Activated effector memory CD4-positive, alpha-beta T cell treated with anti-CD3 and anti-CD28 coated beads, Interleukin-2, amount 50 U/mL, for 16 hours (primary cell): ENCODE measurements at places on chromosomes 11 and 22.

- DNase-seq, result no peak
These were observed 5.2 kb upstream of the C22orf42 start for GRCh38 chr22:32164075-32164860.

GRCh38 chr11:119878990-119879389 lies 150.0 kb upstream of the NECTIN1 start:
- DNase-seq, result no peak

GRCh38 chr11:3218483-3219280 lies at the start of gene MRGPRG:
Gene MRGPRG, minus strand, starts transcription at chr11:3218813. Its CDS starts 0 bp downstream, at chr11:3218813.
- peak; percentile 57 for DNase-seq

DNA sequence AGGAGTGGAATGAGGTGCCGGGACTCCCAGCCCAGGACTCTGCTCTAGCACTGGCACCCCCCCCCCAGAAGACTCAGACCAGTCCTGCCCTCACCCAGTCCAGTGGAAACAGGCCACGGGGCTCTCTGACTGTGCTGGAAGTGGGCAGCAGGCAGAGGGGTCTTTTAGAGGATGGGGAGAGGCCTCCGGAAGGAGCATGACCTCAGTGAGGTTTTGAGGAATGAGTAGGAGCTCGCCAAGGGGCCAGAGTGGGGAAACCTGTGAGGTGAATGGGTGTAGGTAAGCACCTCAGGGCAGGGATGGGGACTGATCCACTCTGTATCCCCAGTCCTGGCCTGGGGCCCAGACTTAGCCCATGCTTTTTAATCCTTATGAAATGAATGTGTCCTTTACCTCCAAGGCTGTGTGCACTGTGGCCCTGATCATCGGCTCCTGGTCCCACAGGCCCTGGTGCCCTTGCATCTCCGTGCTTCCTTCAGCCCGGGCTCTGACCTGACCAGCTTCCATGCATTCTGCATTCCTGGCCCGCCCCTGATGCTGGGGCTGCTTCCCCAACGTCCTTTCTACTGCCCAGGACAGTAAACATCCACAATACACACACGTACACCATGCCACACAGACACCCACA lies 24.4 kb upstream of the RFPL3 start:
- DNase-seq, result peak; percentile 34

DNA sequence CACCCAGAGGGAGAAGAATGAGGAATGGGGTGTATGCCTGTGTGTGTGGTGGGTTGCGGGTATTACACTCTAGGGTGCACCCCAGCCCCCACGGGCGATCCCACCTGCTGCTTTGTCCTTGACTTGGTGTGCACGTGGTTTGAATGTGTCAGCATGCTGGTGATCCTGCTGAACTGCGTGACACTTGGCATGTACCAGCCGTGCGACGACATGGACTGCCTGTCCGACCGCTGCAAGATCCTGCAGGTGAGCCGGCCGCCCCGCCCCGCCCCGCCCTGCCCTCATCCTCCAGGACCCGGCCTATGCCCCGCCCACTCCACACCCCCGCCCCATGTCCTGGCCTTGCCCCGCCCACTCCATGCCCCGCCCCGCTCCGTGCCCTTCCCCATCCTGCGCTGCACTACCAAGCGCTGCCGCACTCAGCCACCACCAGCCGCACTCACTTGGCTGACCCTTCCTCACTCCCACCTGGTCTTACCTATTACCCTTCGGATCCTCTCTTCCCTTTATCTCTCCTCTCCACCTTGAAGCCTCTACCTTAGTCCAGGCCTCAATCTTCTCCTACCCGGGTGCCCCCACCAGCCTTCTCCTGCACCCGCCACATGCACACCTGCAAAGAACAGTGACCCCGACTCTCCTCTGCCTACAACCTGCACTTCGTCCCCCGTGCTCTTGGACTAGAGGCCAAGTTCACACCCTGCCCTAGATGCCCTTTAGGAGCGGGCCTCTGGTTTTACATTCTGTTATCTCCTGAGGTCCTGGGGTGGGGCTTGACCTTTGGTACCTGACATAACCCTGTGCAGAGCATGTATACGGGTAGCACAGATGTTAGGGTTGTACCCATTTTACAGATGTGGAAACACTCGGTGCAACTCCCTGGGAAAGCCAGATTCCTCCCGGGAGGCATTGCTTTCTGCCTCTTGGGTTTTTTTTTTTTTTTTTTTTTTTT lies 27.7 kb downstream of the CACNA1I start:
- DNase-seq, result peak; percentile 88

DNA sequence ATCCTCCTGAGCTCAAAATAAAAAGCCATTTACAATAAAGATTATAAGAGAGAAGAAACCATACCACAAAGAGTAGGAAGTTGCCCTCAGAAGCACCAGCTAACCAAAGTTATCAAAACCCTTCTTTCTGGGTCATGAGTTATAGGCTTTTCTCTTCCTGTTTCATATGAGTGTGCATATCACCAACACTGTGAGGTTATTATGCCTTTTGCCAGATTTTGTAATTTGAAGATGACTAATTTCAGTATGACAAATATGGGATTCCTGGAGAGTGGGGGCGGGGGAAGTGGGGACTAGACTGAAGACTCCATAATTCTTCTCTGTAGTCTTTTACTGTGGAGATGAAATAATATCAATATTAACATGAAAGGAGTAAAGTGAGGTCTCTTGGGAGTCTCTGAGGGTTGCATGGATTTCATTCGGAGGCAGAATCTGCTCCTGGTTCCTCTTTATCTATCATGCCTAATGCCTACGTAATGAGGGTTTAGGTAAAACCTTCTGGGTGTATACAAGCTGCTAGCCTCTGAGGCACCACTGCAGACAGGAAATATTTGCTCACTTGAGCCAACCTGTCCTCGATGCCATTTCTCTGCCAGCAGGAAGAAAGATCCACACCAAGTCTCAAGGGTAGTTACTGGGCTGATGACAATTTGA lies 2.1 kb downstream of the LPXN start:
- peak; percentile 87 for DNase-seq

DNA sequence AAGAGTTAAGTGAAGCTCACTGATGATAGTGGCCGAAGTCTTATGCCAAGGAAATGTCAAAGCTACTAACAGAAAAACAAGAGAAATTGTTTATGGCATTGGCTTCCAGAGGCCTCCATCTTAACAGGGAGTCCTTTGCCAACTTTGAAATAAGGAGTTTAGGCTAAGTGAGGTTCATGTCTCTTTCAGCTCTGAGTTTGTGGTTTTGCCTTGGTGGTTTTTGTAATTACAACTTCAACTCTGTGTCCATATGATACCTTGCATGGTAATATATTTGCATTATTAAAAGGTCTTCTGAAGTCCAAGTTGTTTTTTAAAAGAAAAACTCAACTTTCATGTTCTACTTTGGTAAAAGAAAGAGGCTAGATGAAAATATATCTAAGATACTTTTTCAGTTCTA lies 31.4 kb upstream of the ANO5 start:
- DNase-seq, result no peak

DNA sequence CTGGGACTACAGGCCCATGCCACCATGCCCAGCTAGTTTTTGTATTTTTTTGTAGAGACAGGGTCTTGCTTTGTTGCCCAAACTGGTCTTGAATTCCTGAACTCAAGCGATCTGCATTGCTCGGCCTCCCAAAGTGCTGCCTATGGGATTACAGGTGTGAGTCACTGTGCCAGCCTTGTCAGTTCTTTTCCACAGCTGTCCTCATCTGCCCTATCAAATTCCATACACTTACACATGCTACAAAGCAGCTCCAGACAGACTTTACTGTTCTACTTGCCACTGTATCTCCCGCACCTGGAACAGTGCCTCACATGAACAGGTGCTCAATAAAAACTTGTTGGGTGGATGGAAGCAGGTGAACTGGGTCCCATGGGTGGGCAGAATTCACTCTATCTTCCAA lies 8.2 kb downstream of the STX5 start:
- DNase-seq, result no peak

GRCh38 chr11:43492701-43493100 lies 134.0 kb downstream of the TTC17 start:
- no peak for DNase-seq

DNA sequence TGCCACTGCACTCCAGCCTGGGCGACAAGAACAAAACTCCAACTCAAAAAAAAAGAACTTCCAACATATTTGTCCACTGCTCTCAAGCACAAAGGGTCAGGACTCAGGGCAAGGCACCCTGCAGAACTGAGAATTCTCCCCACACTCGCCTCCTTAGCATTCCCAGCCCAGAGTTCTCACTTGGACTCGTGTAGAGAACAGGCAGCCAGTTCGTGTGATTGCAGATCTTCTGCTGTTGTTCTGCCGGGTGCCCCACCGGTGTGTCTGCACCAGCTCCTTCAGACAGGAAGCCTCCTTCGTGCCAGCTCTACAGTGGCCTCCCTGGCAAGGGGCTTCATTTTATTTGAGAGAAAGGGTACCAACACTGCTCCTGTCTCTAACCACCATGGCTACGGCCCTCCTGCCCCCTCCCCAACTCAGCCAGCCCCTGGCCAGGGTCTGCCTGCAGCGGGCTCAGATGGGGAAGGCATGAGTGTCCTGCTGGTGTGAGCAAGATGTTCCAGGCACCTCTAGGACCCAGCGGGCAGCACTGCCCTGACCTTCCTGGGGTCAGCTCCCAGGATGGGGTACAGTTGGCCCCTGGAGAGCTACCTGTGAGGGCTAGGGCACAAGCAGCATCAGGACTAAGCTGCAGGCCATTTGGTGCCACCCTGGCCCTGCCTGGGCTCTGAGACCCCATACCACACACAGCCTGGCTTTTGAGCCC lies 19.5 kb upstream of the SCGB1A1 start:
- DNase-seq, result no peak

- DNase-seq, result no peak
These were observed 242.7 kb upstream of the NCAM1 start for GRCh38 chr11:112718483-112718882.

GRCh38 chr11:58497951-58498350 lies 10.0 kb downstream of the OR5B21 start:
- no peak for DNase-seq

DNA sequence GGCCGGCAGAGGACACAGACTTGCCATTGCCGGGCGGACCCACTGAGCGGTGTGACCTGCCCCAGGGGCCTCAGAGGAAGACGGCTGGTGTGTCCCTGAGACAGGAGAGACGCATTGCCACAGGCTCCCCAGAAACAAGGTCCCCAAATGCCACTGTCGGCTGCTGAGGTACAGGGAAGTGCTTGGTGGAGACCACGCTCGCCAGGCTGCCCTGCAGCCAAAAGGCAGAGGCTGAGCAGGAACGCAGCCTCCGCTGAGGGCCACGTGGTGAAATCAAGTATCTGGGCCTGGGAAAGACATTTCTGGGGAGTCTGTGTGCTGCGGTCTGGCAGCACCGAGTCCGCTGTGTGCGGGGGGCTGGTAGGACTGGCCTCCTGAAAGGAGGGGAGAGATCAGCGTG lies 794.9 kb downstream of the BRD1 start:
- DNase-seq, result no peak

- no peak for DNase-seq
These were observed 840 bp downstream of the SEZ6L start for GRCh38 chr22:26170112-26170492.

DNA sequence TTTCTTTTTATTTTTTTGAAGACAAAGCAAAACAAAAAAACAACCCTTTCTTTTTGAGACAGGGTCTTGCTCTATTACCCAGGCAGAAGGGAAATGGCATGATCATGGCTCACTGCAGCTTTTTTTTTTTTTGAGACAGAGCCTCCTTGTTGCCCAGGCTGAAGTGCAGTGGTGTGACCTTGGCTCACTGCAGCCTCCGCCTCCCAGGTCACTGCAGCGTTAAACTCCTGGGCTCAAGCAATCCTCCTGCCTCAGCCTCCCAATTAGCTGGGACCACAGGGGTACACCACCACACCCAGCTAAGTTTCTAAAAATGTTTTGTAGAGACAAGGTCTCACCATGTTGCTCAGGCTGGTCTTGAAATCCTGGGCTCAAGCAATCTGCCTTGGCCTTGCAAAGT lies 124.6 kb downstream of the ABTB2 start:
- DNase-seq, result no peak

- DNase-seq, result no peak
These were observed 28.7 kb upstream of the YWHAH start for GRCh38 chr22:31915586-31915985.

DNA sequence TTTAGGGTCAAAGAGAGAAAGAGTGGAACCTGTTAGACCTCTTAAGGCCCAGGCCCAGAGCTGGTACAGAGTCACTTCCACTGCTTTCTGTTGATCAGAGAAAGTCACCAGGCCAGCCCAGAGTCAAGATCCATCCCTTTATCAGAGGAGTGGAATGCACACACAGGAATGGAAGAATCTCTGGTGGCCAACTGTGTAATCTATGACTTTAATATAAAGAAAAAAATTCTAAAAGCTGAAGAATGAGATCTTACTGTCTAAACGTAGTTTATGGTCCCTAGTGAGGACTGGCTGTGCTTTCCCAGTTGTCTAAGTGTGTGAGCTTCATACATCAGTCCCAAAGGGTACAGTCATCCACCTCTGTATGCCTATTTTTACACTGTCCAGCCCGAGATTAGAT lies 51.0 kb downstream of the PPFIBP2 start:
- DNase-seq, result no peak

- DNase-seq, result no peak
These were observed 3.2 kb upstream of the CSDC2 start for GRCh38 chr22:41557401-41558240.

- DNase-seq, result no peak
These were observed 56.1 kb downstream of the APOL3 start for GRCh38 chr22:36104435-36104834.

GRCh38 chr11:111589886-111590499 lies 12.3 kb upstream of the SIK2 start:
- DNase-seq, result no peak

GRCh38 chr11:6538456-6538855 lies 41.4 kb downstream of the DNHD1 start:
- no peak for DNase-seq

DNA sequence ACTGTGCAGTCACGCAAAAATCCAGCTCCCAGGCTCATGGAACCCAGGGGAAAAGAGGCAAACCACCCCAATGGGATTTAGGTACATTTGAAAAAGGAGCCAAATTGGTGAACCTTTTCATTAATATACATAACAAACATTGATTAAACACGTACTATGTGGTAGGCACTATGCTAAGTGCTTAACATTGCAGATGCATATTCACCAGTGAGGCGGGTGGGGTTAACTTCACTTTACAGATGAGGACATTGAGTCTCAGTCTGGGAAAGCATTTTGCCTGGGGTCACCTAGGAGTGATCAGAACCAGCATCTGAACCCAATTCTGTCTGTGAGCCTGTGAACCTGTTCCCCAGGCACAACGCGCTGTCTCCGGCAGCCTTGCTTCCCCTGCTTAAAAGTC lies 146.3 kb downstream of the COMMD9 start:
- no peak for DNase-seq

DNA sequence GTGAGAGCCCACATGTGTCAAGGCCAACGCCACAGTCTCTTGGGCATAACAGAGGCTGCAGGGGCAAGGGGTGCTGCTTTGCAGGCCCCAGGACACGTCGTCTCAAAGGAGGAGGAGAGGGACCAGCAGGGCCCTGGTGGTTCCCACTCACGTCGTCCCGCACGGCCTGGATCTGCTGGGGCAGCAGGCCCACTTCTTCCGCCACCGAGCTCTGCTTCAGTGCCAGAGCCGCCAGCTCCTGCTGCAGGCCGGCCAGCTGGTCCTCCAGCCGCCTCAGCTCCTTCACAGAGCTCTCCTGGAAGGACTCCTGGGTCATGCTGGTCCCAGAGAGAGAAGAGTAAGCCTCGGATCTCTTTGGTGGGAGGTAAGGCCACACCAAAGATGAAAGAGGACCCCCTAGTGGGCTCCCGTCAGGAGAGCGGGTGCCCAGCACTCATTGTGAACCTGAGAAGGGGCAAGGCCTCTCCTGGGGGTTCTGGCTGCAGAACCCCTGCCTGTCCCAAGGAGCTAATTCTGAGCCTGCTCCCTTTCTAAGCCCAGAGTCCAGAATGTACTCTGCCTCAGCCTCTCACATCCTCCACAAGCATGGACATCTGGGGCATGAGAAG lies 15.6 kb downstream of the SUN2 start:
- no peak for DNase-seq
